ENCODE measurements at places on chromosomes 5 and 9. TPM values are rescaled to one million over a fixed set of nuclear protein-coding genes. Genes with fewer than 3 reads are reported as not detected.

KCNV2 gene
- under 0.01 TPM for total RNA-seq

GPRIN1 gene
- under 0.01 TPM for total RNA-seq

PCDHGA10 gene
- total RNA-seq, result 1.1 TPM

ARRDC3 gene
- 81.6 TPM for total RNA-seq

NDST1 gene
- 12.9 TPM for total RNA-seq

ZNF618 gene
- total RNA-seq, result 20.2 TPM

SLC6A3 gene
- total RNA-seq, result not detected

ACTBL2 gene
- not detected for total RNA-seq

UGT3A1 gene
- under 0.01 TPM for total RNA-seq

FST gene
- 0.27 TPM for total RNA-seq

BHMT2 gene
- 0.27 TPM for total RNA-seq
